EL (cell line): ENCODE measurements at places on chromosomes 5 and 9.

DNA sequence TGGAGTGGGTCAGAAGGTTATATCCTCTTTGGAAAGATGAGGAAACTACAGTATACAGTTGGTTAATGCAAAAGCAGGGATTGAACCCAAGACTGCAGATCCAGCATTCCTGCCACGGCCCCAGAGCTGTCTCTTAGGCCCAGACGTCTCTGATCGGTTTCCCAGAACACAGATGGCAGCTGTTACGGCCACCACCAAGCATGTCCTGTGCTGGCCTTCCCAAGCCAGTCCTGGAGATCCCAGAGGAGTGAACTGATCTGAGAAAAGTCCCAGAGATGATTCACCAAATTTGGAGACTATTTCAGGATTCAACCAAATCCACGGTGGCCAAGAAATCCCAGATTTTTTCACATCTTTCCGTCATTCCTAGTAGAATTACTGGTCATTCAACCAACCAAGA is 20.1 kb downstream of the TNIP1 start:
- no peak for DNase-seq

GRCh38 chr5:94884311-94884710 is 265.8 kb downstream of the SLF1 start:
- DNase-seq: no peak

DNA sequence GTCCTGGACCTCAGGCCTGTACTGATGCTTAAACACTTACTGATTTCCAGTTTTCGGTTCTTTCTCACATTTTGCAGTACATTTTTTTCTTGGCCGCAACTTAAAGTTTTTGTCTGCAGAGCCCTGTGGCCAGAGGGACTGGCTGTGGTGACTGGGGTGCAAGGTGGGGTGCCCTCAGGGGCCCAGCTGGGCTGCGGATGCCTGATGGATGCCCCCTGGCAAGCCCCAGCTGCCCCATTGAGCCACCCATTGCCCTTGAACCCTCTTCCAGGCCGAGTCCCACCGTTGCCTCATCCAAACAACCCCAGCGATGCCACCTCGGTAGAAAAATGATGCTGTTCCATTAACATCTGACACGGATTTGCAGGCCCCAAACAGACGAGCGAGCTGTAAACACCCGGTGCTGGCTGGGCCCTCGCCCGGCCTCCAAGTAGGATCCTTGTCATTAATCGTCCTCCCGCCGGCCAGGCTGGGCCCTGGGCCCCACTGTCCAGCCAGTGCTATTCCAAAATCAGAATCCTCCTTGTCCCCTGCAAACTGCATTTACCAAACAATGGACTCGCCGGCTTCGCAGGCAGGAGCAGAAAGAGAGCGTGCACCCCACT is 107.9 kb downstream of the PHF2 start:
- DNase-seq: no peak

GRCh38 chr5:32445287-32445758 is 783 bp upstream of the ZFR start:
- DNase-seq: no peak

DNA sequence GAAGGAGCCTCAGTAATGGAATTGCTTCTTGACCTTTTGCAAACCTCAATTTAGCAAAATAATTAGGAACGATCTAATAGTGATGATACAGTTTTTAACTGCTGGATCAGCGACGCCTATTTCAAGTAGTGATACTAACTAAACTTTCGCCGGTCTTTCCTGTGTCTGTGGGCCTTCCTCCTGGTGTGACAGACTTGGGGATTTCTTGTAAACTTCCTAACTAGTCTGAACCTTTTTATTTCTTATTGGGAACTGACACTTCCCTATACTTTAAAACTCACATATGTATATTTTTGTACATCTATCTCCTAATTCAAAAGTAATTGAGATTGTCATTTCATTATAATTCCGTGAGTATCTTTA is 15.2 kb downstream of the ITGA1 start:
- no peak for DNase-seq
